Kidney epithelial cell (primary cell): ENCODE measurements at places on chromosomes 7 and 10.

GRCh38 chr7:20312562-20312961 lies 18.1 kb upstream of the ITGB8 start:
- DNase-seq: no peak

GRCh38 chr7:51298912-51299311 lies 17.7 kb downstream of the COBL start:
- DNase-seq: no peak

DNA sequence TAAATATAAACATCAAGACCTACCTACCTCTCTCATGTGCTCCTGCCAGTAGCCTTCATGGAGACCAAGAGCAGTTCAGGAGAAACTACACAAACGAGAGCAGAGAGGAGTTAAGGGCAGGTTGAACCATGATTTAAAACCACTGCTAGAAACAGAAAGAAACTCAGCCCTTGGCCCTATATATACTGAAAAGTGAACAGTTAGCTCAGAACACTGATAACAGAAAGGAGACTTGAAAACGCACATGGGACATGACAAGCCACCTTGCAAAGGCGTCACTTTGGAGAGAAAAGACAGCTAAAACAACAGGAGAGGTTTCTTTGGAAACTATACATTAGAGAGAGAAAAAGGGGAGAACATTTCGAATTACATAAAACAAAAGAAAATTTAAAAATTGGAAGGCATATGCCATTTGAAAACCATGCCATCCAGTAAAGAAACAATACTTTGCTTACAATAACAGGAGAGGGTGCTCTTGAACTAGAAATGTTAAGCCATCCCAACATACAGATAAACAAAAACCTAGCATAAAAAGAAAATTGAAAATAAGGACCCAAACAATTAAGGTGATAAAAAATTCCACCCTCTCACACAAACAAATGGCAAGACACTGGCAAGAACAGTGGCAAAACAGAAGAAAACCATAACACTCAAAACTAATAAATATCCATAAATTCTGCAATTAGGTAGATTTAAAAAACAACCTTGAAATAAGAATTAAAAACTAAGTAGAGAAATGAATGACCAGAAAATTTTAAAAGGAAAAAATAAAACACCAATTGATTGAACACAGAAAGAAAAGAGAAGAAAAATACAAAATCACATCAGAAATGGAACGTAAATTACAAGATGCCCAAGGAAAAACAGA lies 232.7 kb downstream of the IMMP2L start:
- no peak for DNase-seq

DNA sequence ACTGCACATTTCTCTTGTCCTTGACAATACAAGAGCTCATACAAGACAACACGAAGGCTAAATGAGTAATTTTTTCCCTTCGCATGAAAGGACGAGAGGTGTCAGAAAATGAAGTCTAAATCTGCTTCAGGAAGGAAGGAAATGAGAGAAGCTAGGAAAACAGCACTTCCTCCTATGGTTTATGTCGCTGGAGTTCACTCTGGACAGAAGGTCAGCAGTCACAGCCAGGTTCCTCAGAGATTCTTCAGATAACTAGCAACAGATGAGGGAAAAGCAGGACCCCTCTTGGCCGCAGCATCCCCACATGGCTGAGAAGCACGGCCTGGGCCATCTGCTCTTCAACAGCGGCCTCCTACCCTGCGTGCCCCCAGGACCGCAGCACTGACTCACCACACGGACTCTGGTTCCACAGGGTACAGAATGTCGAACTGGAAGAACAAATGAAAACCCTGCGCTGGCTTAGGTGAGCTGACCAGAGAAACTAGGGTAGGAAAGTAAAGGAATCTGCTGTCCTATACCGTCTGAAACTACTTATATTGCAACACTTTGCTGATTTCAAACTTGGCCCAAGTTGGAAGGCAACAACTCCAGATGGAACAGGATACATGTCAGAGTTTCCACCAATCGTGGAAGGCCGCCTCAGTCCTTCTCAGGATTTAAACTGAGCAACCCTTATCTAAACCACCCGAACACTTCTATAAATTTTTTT lies 26.3 kb downstream of the DNMBP start:
- no peak for DNase-seq

- no peak for DNase-seq
Measured at GRCh38 chr10:3217853-3218252, 45.3 kb upstream of the PITRM1 start.

GRCh38 chr10:85916286-85916685 lies 450.3 kb downstream of the GRID1 start:
- no peak for DNase-seq

- DNase-seq: no peak
Measured at GRCh38 chr7:92914645-92915044, 78.3 kb upstream of the CDK6 start.

GRCh38 chr10:100730725-100731406 lies 14.5 kb upstream of the PAX2 start:
- DNase-seq: no peak

- DNase-seq: no peak
Measured at GRCh38 chr7:86826948-86827347, 183.2 kb downstream of the GRM3 start.

DNA sequence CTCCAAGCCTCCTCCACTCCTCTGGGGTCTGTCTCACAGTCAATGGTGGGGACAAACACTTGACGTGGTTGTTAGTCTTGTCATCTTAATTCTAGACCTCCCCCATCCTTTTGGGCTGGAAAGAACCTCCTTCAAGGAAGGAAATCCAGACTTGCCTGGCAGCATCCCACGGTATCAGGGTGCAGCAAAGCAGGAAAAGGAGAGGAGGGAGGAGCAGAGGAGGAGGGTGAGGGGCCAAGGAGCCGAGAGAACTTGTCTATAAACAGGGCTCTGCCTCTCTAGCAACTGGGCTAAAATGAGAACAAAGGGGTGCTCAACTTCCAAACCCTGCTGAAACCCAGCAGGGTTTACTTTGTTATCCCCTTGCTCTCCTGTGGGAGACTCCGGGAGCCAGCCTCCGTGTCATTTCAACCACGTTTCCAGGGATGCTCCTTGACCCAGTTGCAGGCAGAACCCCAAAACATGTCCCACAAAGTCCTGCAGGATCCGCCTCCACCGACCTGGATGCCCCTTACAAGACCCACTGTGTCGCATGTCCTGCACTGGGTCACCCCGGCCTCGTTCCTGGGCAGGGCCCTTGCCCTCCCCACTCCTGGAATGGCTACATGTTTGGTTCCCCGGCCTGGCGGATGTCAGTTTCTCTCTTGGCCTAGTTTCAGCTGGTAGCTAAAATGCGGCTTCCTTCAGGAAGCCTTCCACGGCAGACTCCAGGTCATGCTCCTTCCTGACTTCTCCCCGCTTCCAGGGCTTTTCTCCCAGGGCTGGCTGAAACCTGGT lies 69.7 kb upstream of the MGMT start:
- no peak for DNase-seq

DNA sequence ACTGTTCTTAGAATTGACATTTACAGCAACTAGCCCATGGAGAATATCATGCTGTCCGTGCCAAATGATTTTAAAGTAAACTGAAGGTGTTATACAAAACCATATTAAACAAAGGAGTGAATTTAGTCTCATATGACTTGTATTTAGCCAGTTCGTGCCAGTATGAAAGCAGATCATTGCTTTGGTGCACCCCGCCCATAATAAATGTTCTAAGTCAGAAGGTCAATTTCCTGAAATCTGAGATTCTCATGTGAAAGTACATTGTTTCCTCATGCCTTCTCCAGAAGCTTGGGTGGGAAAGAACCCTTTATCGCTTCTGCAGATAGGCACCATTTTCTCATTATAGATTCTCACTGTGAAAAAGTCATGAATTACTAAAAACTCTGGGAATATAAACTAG lies 106.4 kb downstream of the CAMK1D start:
- no peak for DNase-seq

- DNase-seq: no peak
Measured at GRCh38 chr10:128062881-128063563, 63.2 kb downstream of the MKI67 start.

- DNase-seq: no peak
Measured at GRCh38 chr10:16811292-16811691, 5.9 kb downstream of the RSU1 start.

DNA sequence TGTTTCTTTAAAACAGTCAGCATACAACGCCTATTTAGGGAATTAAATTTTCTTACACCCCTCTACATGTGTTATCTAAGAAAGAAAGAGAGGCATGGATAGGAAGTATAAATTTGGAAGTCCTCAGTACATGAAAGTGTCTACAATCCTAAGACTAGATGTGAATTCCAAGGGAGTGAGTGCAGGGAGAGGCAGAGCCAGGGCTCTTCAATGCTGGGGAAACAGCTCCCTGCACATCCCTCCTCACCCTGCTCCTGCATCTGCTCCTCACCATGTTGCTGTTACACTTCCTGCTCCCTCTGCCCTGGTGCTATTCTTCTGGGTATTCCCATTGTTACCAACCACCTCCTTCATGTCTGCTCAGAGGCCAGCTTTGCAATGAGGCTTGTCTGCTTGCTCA lies 229.1 kb upstream of the AKR1E2 start:
- DNase-seq: no peak

- DNase-seq: no peak
Measured at GRCh38 chr7:91041901-91042484, 222.2 kb upstream of the FZD1 start.

- DNase-seq: no peak
Measured at GRCh38 chr7:412313-412710, 107.3 kb downstream of the PDGFA start.

DNA sequence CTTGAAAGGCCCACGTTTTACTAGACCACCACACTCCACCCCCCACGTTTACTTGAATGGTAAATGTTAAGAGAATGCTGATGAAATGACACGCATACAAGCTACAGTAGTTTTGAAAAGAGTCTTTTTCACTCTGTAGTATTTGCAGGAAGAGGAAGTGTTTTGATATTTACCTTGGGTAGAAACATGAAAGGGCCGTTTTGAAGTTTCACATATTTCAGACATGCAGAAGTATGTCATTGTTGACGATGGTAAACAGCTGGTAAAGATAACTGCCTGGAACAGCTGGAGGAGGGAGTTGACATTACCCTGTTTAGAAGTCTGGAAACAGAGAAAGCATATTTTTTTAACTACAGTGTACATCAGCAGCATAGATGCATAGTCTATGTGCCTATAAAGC lies 160.7 kb downstream of the NXPH1 start:
- DNase-seq: no peak

DNA sequence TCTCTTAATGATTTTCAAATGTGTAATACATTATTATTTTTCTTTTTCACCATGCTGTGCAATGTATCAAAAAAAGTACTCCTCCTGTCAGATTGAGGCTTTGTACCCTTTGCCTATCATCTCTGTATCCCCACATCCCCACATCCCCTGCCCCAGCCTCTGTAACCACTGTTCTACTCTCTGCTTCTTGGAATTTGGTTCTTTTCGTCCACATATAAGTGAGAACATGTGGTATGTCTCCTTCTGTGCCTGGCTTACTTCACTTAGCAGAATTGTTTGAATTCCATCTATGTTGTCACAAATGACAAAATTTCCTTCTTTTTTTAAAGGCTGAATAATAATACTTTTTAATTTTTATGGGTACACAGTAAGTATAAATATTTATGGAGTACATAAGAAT lies 13.8 kb downstream of the TAF3 start:
- no peak for DNase-seq

DNA sequence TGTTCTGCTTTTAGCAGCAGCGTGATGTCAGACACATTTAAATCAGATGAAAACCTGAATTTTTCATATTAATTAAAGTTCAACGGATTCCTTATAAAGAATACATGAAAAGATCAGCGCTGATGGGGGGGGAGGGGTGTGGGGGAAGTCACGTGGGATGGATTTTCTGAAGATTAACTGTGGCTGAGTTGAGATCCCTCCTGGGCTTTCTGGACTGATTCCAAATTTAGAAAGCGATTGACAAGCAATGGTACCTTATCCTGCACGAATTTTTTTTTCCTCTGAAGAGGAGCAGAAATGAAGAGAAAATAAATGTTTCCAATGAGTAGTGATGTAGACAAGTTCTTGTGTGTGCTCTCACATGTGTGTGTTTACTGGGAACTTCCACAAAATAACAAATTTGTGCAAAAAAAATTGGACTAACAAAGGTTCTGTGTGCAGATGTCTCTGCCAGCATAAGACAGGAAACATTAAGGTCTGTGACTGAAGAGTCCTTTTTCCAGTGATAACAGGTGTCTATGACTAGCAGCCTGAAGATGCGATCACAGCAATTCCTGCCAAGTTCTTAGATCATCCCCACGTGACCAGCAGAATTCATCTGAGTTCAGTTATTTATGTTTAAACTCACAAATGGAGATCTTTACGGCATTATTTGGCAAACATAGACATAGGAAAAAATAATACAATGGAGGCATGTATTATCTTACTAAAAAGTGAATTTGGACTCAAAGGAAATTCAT lies 585.2 kb upstream of the CELF2 start:
- no peak for DNase-seq

DNA sequence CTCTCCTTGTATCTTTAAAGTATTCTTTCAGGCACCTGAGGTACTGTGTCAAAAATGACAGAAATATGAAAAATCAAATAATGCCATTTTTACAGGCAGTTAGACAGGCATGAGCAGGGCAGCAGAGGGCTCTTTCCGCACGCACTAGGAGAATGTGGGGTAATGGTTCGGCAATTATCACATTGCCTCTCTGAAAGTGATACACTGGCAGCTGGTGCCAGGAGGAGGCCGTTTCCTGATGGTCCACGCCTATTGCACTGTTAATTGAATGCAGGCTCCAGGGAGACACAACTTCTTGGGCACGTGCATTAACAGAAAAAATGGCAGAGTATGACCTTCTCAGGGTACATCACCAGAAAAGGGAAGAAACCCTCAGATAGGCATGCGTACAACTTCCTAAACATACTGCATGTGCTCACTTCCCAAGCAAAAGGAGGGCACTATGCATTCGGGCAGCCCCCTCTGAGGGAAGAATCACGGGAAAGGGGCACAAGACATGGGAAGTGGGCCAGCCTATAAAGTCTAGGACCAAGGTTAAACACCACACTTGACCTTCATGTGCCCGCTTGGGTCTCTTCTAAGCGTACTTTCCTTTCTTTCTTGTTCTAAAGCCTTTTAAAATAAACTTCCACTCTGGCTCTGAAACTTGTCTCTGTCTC lies 161.7 kb downstream of the TNS3 start:
- no peak for DNase-seq
